NCI-H774 (cell line): ENCODE measurements at places on chromosomes 16 and 17.

DNA sequence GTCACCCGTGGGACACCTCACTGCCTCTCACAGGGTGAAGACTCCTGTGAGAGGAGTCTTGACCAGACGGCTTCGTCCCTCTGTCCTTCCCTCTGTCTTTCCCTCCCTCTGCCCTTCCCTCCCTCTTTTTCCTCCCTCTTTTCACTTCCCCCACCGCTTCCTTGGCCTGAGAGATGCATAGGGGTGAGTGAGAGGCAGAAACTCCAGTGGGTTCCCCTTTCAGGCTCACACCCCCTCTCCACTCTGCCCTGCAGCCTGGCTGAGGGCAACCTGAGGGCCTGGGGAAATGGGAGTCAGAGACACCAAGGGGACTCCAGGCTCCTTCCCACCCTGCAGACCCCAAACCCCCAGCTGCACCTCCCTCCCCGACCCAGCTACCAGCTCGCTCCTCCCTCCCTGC is 14.6 kb upstream of the KRT17 start:
- DNase-seq, result no peak

DNA sequence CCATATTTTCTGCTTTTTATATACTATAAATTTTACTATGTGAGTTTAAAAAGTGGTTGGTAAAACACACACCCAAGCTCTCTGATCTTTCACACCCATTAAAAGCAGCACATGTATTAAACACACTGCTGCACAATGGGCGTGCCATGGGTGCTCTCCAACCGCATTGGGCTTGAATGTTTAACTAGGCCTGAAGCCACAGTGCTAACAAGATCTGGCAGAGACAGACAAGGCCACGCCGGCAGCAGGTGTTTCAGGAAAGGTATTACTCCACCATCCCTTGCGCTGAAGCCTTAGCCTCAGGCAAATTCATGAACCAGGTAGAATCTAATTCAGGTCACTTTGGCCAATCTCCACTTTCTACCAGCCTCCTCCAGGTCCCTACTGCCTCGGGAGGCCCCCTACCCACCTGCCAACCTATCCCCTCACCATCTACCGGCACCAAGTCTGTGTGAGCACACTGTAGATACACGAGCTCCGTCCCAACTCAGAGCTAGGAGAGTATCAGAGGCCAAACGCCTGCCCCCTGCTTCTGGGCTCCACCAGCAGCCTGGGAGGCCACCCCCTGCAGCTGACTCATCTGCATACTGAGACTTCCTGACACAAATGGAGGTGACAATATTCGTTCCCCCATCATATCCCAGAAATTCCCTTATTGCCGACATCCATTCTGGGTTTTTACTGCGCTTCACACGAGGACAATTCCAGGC is 95.0 kb downstream of the ADCY9 start:
- DNase-seq, result peak; percentile 92

- no peak for DNase-seq
Observed at GRCh38 chr16:84156342-84156784, 11.3 kb downstream of the DNAAF1 start.

- DNase-seq, result no peak
Observed at GRCh38 chr17:39178536-39178935, 12.6 kb upstream of the ARL5C start.

DNA sequence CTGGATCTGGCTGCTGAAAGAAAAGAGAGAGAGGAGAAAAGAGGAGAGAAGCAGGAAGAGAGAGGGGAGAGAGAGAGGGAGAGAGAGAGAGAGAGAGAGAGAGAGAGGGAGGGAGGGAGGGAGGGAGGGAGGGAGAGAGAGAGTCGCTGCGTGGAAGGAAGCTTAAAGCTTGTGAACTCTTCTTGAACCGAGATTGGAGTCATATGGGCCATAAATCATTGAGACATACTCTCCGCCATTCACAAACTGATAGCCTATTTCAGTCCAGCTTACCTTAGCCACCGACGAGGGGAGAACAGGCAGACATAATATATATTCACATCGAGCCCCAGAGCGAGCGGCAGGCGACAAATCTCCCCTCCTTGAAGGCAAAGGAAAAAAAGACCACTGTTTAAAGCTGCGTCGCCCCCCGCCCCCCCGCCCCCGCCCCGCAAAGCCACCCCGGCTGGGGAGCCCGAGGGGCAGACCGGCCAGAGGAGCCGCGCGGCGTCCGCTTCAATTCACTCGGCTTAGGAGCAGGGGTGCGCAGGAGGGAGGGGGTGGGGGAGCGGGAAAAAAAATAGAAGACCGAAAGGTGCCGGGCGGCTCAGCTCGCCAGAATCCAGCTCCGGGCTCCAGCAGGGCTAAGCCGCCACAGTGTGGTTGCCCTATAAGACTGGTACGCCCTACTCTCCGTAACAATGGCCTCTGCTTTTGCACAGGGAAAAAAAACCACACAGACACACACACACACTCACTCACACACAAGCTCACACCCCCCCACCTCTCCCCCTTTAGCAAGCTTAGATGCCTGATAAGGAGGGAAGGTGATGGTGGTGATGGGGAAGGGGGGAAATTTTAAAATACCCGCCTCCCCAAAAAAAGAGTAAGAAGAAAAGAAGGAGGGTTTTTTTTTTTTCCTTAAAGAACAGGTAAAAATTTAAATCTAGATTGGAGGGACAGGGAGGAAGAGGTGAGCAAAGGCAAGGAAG is 10.6 kb upstream of the HOXB2 start:
- peak; percentile 78 for DNase-seq

DNA sequence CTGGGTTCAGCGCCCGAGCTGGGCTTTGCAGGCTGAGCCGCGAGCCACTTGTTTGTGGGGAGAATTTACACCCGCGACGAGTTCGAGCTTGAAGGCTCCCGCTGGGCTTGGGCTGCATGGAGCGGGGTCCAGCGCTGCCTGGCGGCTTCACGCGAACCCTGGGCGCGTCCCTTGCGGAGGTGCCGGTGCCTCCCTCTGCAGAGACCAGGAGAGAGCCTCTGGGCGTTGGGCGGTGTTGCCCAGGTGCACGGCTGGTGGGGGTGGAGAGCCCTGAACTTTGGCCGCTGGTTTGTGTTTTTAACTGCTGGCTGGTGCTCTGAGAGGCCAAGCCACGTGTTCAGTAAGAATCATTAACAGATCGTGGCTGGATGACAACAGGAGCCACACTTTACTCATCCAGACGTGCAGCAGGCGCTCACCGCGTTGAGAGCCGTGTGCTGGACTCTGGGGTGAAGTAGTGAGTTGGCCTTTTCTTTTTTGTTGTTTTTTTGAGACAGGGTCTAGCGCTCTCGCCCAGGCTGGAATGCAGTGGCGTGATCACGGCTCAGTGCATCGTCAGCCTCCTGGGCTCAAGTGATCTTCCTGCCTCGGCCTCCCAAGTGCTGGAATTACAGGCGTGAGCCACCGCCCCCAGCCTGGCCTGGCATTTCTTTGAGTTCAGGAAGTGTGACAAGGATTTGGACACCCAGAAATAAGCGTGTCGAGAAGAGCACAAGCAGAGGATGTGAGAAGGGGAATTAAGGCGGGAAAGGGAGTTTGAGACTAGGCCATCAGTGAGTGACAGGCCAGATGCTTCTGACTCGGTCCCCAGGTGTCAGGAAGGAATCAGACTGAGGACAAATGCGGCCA is 827 bp downstream of the CDK10 start:
- DNase-seq, result peak; percentile 0

DNA sequence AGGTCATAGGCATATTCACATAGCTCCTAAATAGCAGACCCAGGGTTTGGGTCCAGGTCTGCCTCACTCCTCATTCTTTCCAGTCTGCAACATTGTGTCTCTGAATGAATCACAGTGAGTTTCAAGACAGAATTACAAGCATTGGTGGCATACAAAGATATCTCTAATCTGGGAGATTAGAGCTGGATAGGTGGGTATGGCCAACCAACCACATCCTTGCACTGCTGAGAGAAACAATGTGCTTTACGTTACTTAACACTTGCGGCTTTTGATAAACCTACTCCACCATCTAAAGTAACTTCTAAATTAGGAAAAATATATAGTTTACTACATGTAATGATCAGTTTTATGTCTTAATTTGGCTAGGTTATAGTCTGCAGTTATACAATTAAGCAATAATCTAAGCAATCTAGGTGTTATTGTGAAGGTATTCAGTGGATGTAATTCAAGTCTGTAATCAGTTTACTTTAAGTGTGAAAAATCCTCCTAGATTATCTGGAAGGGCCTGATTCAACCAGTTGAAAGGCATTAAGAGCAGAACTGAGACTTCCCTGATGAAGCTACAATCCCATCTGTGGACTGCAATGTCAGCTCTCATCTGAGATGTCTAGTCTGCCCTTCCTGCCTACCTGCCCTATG is 26.7 kb downstream of the CDH11 start:
- DNase-seq, result no peak

GRCh38 chr16:17275076-17276009 is 195.4 kb downstream of the XYLT1 start:
- no peak for DNase-seq

GRCh38 chr17:75260641-75261335 is 618 bp downstream of the GGA3 start:
- DNase-seq, result no peak

DNA sequence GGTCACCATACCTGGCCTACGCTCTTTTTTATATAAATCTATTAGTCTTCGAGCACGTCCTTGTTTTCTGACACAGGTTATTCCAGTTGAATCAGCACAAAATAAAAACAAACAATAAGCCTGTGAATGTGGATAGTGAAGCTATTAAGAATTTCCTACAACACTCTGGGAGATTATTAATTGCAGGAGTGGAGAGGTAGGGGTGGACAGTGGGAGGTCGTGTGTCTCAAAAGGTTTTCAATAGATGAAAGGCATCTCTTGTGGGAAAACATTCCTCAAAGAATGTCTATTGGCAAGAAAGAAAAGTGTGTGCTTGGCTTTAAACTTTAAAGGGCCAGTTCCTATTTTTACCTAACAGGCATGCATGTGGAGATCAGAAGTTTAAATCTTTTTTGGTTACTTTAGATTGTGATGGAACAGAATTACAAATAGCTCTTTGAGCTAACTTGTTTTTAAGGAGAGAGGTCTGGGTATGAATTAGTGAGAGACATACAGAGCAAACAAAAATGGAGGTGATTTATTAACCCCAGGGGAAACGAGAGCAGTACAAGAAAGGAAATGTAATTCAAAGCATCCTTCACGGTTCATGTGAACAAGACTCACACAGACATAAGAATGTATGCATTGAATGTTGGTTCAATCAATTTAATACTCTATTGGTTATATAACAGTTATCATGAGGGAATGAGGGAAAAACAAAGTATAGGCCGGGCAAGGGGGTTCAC is 9.0 kb downstream of the SMYD4 start:
- no peak for DNase-seq

DNA sequence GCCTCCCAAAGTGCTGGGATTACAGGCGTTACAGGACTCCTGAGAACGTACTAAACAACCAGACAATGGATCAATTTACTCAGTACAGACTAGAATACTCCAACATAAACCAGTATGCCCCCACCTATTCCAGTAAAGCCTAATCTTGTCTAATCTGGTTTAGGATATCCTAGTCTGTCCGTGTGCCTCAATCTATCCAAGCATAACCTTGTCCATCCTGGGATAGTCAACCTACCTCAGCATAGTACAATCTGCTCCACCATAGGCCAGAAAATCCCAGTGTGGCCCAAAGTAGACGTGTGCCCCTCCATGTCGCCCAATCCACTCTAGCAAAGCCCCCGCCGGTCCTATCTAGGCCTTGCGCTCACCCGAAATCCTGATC is 625 bp downstream of the DVL2 start:
- no peak for DNase-seq

DNA sequence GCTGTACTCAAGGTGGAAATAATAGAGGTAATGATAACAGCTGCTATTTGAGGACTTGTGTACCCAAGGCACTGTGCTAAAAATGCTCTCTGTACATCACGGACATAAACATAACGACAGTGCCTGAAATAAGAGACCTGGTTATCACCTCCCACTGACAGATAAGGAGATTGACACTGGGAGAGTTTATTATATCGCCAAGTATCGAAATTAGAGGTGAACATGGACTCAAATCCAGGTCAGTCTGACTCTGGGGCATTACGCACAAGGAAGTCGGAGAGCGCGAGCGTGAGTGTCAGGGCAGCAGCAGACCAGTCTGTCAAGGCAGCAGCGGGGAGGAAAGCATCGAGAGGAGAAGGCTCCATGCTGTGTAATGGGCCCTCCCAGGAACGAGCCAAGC is 57.1 kb downstream of the GOSR1 start:
- no peak for DNase-seq

DNA sequence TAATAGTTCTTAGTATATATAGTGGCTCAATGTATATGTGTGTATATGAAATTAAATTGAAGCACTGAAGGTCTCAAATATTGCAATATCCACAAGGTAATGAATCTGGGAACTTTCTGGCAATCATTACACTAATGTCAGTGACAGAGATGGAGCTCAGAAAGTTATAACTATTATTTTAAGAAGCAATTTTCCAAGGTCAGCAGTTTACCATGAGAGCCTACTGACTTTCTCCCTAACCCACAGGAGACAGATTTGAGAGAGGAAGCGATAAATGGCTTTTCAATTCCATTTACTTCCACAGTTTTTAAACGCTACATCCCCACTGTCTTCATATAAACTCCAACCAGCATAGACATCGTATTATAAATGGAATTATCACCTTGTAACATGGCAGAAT is 92.9 kb downstream of the PCTP start:
- DNase-seq, result no peak

DNA sequence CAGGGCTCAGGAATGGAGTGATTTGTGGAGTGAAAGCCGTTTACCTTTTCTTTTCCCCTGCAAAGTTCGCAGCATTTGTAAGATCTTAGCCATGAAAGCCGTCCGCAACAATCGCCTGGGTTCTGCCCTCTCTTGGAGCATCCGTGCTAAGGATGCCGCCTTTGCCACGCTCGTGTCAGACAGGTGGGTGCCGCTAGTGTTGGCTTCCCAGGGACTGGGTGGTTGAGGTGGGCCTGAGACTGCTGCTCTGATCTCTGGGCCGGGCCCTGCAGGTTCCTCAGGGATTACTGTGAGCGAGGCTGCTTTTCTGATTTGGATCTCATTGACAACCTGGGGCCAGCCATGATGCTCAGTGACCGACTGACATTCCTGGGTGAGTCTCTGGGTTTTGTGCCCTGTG is 27.3 kb downstream of the NUP85 start:
- no peak for DNase-seq

GRCh38 chr16:10828851-10829366 is 10.3 kb upstream of the TVP23A start:
- DNase-seq, result peak; percentile 1

GRCh38 chr17:2192367-2193057 is 111.1 kb downstream of the SMG6 start:
- DNase-seq, result no peak

DNA sequence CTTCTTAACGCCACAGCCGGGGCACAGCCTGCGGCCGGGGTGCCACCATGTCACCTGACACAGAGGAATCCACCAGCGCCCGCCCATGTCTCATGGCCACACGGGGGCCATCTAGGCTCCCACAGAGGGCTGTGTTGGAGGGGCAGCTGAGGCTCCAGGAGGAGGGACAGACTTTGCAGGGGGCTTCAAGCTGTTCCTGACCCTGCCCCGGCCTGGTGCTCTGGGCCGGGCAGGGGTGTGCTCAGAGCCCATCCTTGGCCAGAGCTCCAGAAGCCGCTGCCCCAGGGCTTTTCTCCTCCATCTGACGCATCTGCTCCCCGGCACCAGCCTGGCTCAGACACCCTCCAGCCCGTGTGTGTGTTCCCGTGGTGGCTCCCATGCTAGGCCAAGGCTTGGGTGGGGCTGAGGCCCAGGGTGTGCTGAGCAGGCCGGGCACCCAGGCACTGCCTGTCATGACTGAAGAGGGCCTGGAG is 7.8 kb upstream of the SLC38A10 start:
- no peak for DNase-seq

- DNase-seq, result peak; percentile 49
Observed at GRCh38 chr17:28700830-28701492, 10.7 kb downstream of the PROCA1 start.
